ENCODE measurements at places on chromosomes 13 and 19.

GRCh38 chr13:43444081-43444480 lies 342.7 kb downstream of the ENOX1 start:
- DNase-seq = no peak

DNA sequence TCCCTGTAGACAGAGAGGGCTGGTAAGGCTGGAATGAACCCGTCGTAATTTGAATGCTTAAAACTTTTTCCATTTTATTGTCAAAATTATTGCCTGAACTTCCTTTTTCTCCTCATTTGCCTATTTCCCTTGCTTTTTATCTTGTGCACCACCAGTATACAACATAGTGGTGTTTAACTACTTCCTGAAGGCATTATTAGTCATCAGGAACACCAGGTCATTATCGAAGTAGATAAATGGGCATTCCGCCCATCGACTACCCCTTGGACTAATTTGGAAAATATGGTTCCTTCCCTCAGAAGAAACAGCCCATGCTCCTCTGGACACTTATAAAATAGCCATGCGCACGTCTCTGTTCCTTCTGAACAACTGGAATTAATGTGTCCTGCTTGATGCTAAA lies 232.1 kb downstream of the TM9SF2 start:
- DNase-seq = no peak

GRCh38 chr19:45615795-45616703 lies 14.0 kb upstream of the GPR4 start:
- no peak for DNase-seq

GRCh38 chr13:45042539-45042938 lies 53.2 kb downstream of the GPALPP1 start:
- no peak for DNase-seq

DNA sequence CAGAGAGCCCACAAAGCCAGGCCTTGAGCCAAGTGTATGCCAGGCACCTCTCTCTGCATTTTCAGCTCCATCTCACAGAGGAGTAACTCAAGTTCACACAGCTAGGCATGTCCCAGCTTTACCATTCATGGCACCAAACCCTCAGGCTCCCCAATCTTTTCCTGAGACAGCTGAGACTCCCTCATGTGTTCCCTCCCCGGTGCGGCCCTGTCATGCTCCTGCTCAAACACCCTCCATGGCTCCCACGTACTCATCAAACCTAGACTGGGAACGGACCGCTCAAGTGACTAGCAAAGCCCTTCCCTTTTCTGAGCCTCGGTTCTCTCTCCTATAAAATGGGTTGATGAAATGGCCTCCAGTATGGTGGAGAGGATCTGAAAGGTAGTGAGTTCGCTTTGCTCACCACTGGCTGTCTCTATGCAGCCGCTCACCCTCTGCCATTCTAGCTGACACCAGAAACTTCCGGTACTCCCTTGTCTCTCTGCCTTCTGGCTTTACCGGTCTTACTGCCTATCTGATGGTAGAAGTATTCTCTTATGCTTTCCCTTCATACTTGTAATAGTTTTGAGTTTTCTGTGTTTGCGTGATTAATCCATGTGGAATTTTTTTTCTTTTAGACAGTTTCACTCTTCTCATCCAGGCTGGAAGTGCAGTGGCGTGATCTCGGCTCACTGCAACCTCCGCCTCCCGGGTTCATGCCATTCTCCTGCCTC lies 7.8 kb upstream of the SLC44A2 start:
- DNase-seq = no peak

GRCh38 chr19:38710928-38711725 lies 33.1 kb downstream of the CAPN12 start:
- DNase-seq = no peak

DNA sequence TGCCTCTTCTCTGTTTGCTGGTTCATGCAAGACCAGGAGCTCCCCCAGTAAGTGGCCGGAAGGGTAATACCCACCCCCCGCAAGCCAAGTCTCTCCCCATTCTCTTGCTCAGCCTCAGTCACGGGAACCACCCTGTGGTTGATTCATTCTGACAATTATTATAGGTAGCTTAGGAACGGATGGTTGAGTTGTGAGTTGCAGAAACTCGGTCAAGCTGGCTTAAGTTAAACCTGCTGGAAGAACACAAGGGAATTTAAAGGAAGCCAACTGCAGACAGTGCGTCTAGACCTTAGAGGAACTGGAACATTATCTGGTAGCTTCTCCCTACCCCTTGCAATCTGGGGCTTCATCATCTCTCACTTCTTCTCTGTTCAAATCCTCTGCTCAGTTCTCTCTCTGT lies 8.9 kb downstream of the FPR1 start:
- DNase-seq = no peak

GRCh38 chr13:98977568-98978265 lies at the start of gene DOCK9:
Gene DOCK9, minus strand, starts transcription at chr13:98978064. Its CDS starts 155 bp downstream, at chr13:98977909.
- no peak for DNase-seq

DNA sequence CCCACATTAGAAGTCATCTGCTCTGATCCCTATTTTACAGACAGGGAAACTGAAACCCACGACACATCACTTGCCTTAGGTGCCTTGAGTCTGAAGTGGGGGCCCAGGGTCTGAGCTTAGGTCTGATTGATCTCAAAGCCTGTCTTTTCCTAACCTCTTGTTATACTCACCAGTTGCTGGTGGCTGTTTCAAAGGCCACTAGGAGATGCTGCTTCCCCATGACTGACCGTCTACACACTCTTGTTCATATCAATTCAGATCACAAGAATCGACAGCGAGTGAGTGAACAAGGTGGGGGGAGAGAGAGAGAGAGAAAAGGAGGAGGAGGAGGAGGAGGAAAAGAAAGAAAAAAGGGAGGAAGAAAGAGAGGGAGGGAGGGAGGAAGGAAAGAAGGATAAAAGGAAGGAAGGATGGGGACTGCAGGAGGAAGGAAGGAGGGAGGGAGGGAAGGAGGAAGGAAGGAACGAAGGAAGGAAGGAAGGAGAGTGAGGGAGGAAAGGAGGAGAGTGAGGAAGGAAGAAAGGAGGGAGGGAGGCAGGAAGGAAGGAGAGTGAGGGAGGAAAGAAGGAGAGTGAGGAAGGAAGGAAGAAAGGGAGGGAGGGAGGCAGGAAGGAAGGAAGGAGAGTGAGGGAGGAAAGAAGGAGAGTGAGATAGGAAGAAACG lies 3.3 kb downstream of the OR10H1 start:
- no peak for DNase-seq

GRCh38 chr13:40026741-40027140 lies 371.3 kb downstream of the COG6 start:
- DNase-seq = no peak

DNA sequence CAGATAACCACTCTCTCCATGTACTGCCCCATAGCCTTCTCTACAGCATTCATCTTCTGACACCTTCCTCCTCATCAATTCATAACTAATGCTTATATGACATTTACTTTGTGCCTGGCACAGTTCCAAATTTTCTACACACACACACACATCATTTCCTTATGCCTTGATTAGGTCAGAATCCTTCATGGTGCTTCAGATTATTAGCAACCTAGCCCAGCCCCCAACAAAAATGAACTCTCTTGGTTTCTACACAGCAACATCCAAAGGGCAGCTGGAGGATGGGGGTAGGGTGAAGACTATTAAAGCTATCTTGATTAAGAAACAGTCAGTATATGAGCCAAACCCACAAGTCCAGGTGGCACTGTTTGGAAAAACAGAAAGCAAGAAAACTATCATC lies 3.7 kb downstream of the RUBCNL start:
- DNase-seq = no peak

- no peak for DNase-seq
Observed at GRCh38 chr13:51928231-51928630, 66.5 kb downstream of the CCDC70 start.

DNA sequence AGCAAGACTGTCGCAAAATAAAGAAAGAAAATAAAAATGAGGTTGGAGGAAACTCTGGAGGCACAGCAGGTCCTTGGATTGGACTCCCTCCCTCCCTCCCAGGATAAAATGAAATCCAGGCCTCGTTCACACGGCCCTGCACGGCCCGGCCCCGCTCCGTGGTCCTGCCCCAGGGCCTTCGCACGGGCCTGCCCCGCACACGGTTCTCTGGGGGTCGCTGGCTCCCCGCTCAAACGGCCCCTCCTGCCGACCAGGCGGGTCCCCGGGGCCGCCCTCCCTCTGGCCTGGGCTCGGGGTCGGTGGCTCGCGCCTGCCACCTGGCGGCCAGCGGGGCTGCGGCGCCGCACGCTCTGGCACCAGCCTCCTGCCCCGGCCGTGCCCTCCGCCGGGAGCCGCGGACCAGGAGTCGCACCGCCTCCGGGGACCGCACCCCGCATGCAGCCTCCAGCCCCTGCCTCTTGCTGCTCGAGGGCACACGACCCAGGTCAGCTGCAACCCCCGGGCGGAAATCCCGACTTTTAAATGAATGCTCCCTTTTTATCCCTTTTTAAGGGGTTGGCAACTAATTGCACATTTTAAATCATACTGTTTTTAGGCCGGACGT lies 1.5 kb upstream of the WDR18 start:
- DNase-seq = no peak

GRCh38 chr19:40542202-40542859 lies 34.3 kb upstream of the SHKBP1 start:
- DNase-seq = no peak

- DNase-seq = no peak
Observed at GRCh38 chr19:3274245-3274941, 49.9 kb downstream of the CELF5 start.

DNA sequence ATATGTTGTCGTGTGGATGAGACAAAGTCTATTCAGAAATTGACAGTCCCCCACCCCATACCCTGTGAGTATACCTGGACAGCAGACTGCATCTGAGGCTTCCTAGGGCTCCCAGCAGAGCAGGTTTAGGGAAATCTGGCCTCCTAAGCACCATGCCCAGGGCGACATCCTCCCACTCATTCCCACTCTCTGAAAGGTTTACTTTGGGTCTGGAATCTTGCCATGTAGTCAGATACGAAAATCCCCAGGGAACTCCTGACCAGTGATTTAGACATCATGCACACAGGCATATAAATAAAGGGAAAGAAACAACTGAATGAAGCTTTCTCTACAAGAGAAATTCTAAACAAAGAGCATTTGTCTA lies 717 bp upstream of the NALCN start:
- no peak for DNase-seq

DNA sequence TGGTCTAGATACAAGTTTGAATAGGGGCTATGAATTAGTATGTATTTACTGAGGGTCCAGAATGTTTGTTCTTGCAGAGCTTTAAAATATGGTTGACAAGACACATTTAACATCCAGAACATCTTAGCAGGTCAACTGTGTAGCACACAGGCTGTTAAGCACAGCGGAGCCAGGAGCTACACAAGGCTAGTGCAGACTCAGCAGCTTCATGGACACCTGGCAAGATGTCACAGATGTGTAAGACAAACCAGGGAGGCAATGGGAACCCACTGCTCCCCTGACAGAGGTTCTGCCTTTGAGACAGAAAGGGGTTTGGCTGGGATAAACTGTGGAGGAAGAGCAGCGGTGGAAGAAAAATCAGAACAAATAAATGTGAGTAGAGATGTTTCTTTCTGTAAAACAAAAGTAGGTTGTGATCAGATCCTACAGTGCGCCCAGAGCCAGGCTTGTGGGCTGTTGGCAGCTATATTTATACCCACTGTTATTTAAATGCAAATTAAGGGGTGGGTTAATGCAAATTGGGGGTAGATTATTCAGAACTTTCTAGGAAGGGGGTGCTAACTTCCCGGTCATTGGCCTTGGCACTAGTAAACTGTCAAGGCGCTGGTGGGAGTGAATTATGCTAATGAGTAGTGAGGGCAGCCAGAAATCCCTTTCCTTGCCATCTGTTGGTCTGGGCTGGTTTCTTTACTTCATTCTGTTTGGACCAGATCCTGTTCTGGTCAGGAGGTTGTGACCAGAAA lies 33.0 kb downstream of the MIPEP start:
- no peak for DNase-seq

DNA sequence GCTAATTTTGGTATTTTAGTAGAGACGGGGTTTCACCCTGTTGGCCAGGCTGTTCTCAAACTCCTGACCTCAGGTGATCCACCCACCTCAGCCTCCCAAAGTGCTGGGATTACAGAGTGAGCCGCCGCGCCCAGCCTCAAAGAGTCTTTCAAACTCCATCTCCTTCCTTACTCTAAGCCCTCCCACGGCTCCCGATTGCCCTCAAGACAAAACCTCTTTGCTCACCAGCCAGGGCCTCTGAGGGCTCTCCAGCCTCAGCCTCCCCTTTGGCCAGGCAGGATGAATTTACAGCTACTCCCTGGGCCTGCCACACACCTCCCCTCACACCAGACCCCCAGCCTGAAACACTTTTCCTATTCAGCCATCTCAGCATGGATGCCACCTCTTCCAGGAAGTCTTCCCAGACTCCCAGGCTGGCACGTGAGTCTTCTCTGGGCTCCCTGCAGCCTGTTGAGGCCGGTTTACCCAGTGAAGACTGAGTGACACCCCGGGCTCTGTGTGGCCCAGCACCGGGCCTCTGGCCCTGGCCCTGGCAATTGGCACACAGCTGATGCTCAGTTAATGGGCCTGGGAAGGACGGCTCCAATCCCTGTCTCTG lies 7.6 kb downstream of the PRSS57 start:
- no peak for DNase-seq

GRCh38 chr19:46606681-46607447 lies 5.7 kb downstream of the CALM3 start:
- no peak for DNase-seq

GRCh38 chr13:73715911-73716510 lies 418.2 kb downstream of the KLF12 start:
- no peak for DNase-seq

- DNase-seq = no peak
Observed at GRCh38 chr13:20132052-20132634, 28.7 kb downstream of the GJA3 start.

DNA sequence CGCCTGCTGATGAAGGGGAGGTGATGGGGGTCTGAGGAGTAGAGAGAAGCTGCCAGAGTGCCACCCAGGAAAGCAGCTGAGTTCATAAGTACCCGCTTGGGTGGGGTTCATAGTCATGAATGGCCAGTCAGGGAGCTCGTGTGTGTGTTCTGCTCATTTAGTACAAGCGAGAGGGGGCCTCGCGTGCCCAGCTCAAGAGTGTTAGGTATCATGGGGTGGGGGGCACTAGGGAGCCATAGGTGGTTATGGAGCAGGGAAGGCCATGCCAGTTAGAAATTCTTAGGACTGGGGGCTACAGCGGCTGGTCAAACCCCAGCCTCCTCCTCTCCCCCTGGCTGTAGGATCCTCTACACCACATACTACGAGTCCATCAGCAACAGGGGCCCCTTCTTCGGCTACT lies 46.8 kb downstream of the CD320 start:
- DNase-seq = no peak

GRCh38 chr19:39550197-39550596 lies 10.2 kb upstream of the EID2 start:
- no peak for DNase-seq

DNA sequence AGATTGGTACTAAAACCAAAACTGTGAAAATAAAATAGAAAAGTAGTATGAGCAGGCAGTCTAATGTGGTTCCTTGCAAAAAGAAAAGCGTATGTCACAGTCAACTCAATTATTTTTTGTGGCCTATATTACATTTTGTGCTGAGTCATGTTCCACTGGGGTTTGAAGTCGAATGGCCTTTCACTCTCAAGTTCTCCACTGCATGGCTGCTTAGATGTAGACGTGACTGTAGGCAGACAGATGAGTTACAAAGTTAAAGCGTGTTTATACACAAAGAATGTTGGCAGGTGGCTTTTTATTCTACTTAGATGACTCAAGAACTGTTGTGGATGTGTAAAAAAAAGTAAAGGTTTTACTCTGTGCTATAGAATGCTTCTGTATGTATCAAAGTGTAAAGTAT lies 133.9 kb downstream of the SLITRK6 start:
- DNase-seq = no peak

- DNase-seq = no peak
Observed at GRCh38 chr19:29715701-29716581, 880 bp upstream of the C19orf12 start.

GRCh38 chr13:111640006-111640405 lies 319.6 kb downstream of the TEX29 start:
- no peak for DNase-seq

GRCh38 chr13:78596399-78596735 lies 7.0 kb downstream of the POU4F1 start:
- DNase-seq = no peak

All from AG09319 (cell line).